ENCODE measurements at places on chromosomes 7 and 10.

- DNase-seq: no peak
Observed at GRCh38 chr7:39458061-39458745, 108.0 kb upstream of the YAE1 start.

DNA sequence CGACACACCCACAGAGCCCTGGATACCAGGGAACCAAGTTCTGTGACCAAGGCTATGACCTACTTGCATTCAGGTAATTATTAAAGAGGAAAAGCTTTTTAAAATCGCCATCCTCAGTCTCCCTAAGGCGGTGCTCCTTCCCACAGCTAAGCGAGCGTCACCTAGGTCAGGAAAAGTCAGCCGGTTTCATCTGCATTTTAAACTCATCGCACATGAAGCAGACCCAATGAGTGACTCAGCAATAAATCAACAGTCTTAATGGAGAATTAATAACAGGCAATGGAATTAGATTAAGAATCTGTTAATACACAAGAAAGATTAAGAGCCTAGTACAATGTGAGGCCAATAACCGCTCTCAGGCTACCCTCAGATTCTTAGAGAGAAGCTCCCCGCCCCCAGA, 59.2 kb downstream of the HSPA12A start:
- DNase-seq: no peak

- peak; percentile 81 for DNase-seq
Observed at GRCh38 chr10:47024399-47025252, 113.4 kb downstream of the PTPN20 start.

- DNase-seq: no peak
Observed at GRCh38 chr10:113740850-113741249, 10.6 kb upstream of the PLEKHS1 start.

DNA sequence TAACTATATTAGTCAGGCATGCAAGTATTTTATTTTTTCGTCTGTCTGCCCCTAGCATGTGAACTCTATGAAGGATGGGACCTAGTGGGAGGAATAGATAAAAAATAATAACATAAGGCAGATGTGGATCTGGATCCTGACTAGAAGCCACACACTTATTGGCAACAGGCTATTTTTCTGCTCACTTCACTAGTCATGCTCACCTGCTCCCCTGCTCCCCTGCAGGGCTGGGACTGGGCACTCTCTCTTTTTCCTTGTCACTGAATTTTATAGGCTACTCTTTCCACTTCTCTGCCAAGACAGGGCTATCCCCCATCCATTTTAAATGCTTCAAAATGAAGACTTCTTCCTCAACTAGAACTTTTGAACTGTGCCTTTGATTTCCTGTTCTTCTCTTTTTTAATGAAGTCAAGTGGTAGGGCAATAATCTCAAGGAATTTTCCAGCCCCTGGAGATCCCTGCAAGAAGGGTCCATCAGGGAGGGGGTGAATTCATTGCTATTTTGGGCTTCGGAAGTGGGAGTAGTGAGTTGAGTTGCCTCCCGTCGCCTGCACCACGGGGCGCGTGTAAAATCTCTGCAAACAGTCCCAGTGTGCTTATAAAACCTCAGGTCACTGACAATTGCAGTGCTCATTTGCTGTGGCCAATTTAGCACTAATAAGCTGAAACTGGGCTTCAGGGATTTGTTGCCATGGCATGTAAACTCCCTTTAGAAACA, 156.7 kb upstream of the NPVF start:
- peak; percentile 21 for DNase-seq

- DNase-seq: no peak
Observed at GRCh38 chr10:12561307-12561706, 212.0 kb downstream of the CAMK1D start.

DNA sequence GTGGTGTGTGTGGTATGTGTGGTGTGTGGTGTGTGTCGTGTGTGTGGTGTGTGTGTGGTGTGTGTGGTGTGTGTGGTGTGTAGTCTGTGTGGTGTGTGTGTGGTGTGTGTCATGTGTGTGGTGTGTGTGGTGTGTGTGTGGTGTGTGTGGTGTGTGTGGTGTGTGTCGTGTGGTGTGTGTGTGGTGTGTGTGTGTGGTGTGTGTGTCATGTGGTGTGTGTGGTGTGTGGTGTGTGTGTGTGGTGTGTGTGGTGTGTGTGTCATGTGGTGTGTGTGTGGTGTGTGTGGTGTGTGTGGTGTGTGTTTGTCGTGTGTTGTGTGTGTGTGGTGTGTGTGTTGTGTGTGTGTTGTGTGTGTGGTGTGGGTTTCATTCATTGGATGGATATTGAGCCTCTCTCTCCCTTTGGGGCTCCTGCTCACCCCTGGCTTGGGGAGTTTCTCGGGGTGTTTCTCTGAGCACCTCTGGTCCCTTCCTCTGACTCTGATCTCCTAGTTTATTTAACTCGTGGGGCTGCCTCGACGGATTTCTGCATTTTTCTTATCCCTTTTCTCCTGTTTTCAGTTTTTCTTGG, 145.8 kb downstream of the DNAJB6 start:
- DNase-seq: no peak

DNA sequence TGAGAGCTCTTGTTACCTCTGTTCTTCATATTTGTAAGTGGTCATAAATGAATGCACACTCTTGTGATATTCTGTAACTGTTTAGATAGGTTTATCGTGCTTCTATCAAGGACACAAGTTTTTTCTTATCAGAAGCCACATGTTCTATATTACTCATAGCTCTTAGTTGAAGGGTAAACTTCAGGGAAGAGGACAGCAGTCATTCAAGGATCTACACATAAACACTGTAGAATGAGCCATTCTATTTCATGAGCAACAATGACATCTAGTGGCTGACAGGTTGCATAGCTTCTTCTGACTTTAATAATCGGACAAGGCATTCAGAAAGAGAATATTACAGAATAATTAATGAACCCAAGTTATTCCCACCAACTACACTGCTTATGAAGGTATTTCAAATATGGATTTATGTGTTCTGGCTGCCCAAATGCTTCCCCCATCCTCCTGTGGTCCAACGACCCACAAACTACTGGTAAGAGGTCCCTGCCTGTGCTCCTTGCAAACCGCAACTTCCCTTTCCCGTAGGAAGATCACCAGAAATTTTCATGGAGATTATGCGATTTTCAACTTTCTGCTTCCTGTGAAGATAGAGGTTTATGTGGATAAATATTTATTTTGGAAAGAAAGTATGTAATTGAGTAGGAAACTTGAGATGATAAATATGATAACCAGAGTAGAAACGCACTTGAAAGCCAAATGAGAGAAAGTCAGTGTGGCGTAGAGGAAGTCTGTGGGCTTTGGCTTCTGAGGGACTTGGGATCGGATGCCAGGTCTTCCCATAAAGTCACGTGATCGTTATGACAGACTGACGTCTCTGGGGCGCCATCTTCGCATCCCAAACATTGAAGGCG, 16.8 kb upstream of the ABCB5 start:
- peak; percentile 56 for DNase-seq

GRCh38 chr10:11035301-11035991, 17.8 kb downstream of the CELF2 start:
- DNase-seq: no peak

DNA sequence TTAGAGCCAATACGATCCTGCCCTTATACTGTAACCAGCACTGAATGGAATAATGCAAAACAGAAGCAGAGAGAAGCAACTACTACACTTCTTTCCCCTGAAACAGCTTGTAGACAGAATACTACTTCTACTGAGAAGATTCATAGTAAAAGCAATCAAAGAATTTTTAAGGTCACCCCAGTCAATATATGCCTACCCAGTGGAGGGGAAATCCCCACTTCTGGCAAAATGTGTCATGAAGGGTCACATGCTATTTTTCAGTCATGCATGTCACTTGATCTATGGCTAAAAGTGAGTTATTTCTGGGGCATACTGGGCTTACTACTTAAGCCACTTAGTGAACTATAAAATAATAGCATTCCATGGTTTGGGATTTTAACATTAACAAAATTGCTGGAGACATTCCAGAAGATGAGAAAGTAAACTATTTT, 25.6 kb downstream of the IRF5 start:
- DNase-seq: no peak

- DNase-seq: no peak
Observed at GRCh38 chr10:42476101-42476500, 162.3 kb downstream of the ZNF33B start.

- DNase-seq: no peak
Observed at GRCh38 chr10:88212069-88212468, 348.6 kb downstream of the PTEN start.

GRCh38 chr10:113583571-113583970, 30.7 kb downstream of the HABP2 start:
- DNase-seq: no peak

DNA sequence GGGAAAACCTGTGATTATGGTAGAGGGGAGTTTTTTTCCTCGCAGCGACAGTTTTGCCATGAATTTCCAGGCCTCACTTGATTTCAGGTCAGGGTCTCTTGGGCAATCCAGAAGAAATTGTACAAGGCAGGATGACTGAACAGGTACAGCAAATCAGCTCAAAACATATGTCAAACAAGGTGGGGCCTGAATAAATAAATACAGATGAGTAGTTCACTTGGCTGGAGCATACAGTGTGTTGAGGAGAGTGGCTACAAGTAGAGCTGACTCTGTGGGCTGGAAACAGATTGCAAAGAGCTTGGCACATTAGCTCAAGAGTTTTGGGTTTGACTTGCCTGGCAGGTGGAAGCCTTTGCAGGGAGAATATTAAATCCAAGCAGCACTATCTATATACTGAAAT, 15.0 kb downstream of the GIMAP8 start:
- DNase-seq: no peak

GRCh38 chr7:108004220-108005142, 1.5 kb upstream of the LAMB1 start:
- DNase-seq: peak; percentile 44

DNA sequence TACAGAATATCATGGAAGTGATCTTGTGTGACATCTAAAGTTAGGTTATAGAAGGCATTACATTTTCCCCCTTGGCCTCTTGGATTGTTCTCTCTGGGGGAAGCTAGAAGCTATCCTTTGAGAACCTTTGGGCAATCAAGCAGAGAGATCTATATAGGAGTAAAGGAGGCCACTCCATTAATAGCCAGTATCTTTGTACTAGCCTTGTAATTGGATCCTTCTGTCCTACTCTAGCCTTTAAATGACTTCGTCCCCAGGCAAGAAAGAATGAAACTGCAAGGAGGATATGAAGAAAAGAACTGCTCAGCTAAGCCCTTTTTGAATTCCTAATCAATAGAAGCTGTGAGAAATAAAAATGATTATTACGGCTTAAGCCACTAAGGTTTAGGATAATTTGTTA, 230.9 kb downstream of the AGMO start:
- no peak for DNase-seq

DNA sequence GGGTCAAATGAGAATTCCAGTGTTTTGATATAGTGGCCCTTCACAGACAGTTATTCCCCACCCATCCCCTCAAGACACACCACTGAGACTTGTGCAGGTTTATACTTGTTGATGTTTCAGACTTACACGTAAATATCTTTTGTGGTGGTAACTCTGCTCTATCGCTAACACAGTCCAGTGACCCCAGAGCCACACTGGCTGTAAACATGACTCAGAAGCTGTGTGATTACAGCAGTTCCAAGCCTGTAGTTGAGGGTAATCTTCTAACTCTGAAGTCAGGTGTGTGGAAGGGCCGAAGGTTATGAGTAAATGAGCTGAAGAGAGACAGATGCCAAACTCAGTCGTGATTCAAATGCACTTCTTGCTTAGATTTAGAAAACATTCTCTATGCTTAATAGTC, 19.4 kb downstream of the NOBOX start:
- DNase-seq: no peak

- DNase-seq: no peak
Observed at GRCh38 chr10:107856047-107856315, 691.5 kb upstream of the SORCS1 start.

DNA sequence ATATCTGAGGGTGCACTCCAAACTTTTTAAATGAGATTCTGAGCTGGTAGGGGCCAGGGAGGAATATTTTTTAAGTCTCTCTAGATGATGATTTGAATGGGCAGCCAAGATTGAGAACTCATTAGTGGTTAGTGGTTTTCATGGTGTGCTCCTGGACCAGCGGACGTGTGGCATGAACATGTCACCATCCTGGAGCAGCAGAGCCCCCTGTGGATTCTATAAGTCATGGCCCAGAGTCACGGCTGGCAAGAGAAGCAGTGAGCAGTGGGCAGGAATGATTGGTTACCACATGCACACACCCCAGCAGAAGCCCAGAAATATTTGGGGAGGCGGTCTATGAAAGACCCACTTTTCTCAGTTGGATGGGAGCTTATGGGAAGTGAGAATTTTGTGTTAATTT, 21.2 kb upstream of the UCN3 start:
- no peak for DNase-seq

DNA sequence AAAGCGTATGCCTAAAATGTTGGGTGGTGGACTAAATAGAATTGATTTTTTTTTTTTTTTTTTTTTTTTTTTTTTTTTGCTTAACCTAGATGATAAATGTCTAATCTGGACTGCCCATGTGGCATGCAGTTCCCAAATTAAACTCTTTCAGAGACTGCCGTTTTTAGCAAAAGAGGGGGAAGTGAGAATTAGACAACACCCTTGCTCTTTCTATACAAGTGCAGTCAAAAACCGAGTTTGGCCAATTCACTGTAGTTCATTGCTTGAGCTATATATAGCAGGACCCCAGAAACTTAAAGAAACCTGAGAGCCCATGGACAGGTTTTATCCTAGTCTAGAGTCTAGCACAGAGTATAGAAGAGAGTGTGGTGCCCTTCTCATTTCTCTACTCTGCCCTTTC, 141.9 kb downstream of the GRM3 start:
- no peak for DNase-seq

GRCh38 chr10:108523016-108523800, 1358.7 kb upstream of the SORCS1 start:
- no peak for DNase-seq

DNA sequence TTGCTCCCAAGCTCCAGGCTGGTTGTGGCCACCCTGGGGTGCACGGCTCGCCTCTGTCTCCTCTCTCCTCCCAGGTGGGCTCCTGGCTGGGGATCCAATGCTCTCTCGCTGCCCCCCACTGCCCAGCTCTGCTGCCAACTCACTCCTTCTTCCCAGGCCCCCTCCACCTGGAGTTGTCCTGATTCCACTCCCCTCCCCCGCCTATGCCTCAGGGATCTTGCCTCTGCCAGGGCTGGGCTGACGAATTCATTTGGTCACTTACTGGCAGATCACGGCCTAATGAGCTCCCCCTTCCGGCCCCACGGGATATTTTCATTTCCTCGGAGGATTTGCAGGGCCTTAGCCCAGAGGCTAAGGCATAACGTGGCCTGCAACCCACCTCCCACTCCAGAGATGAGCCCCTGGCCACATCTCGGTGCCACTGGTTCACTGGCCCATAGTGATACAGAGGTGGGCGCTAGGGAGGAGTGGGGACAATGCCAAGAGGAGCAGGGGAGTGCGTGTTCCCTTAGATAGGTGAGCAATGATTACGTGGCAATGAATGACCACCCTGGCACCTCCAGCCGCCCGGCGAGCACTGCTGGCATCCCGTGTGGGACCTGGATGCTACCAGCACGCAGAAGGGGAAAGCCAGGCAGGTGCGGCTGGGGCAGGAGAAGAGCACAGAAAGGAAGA, 344.6 kb upstream of the SHH start:
- DNase-seq: peak; percentile 44

GRCh38 chr7:41708581-41709358, 5.9 kb upstream of the INHBA start:
- DNase-seq: no peak

Data from retina (tissue), 1 donor.